ENCODE measurements at places on chromosomes 3 and 15.

DNA sequence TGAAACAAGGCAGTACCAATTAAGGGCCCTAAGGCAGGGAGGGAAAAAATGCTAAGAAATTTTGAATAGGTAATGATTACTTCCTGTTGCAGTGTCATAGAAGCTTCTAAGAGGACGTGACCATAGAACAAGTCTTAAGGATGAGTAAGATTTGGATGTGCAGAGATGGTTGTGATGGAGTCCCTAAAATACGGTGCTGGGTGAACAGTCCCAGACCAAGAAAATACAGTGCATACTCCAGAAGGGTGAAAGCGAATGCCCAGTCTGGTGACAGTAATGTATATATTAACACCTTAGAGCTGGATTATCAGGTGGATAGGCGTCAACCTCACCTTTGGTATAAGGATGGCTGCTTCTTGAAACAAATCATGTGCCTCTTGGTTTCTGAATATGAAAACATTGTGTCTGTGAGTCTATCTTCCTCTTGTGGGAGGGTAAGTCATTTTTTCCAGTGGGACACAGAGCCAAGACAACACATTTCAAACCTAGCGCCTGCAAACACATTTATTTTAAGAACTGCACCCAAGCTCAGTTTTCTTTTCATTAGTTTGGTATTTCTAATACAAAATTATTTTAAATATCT is 101.2 kb upstream of the TP63 start:
- DNase-seq = no peak

- DNase-seq = no peak
Measured at GRCh38 chr15:99474909-99475753, 90.7 kb upstream of the MEF2A start.

DNA sequence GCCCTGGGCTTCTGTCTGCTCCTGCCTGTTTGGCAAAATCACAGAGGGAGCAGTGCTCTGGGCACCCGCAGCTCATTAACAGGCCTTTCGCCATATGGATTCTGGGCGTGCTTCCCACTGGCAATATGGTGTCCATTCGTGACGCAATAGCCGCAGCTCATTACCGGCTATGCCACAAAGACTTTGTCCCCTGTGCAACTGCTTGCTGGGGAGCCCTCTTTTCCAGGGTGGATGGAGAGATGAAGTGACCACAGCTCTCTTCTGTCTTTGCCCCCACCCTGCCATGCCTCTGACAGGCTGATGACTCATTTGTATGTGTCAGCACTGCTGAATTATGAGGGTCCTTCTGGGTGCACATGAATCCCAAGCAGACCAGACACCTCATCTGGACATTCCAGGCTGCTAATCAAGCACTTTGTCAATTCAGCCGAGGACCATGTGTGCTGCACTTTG is 214.3 kb upstream of the FEZF2 start:
- no peak for DNase-seq

- DNase-seq = peak; percentile 50
Measured at GRCh38 chr3:15753056-15753710, 44.6 kb downstream of the ANKRD28 start.

DNA sequence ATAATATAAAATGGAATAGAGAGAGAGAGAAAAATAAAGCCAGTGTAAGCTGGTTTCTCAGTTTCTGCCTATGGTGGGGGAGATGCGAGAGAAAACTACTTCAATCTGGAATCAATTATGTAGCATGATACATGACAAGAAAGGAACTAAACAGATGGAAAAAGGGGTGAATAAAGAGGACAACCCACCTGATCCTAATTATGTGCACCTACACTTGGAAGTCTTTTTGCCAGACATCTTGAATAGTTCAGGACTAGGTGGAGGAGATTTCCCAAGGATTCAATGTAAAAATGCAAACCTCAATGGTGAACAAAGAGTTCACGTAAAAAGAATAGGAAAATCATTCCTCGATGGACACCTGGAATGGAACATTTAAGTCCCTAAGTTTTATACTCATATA is 524.4 kb upstream of the RGMA start:
- DNase-seq = no peak

- DNase-seq = no peak
Measured at GRCh38 chr15:78987556-78988360, 42.9 kb upstream of the CTSH start.

DNA sequence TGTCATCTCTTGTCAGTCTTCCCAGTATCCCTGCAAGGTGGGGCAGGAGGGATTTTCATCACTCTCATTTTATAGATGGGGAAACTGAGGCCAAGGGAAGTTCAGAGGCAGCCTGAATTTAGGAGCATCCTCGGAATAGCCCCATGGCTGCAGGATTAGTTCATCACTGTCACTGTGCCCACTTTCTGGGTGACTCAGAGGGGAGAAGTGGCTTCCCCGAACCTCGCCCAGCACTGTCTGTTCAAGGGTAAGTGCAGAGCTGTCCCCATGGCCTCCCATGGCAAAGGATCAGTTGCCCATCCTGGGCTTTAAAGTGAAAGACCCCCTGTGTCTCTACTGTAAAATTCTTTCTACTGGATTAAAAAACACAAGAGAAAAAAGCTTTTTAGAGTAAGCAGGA is 60.0 kb upstream of the SEC13 start:
- DNase-seq = no peak

DNA sequence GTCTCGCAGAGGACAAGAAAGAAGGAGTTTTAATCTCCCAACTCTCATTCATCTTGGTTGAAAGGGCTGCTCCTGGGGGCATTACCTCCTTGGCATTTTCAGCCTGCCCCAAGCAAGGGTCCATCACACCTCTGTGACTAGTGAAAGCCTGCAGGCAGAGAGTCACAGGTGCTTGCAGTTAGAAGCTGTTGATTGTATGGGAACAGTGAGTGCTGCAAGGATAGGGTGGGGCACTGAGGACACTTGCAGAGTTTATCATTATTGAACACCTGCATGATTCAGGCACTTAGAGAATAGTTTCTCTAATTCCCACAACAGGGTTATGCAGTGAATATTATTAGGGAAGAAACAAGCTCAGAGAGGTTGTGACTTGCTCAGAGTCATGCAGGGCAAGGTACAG is 41.7 kb upstream of the IGF2BP2 start:
- DNase-seq = peak; percentile 15

DNA sequence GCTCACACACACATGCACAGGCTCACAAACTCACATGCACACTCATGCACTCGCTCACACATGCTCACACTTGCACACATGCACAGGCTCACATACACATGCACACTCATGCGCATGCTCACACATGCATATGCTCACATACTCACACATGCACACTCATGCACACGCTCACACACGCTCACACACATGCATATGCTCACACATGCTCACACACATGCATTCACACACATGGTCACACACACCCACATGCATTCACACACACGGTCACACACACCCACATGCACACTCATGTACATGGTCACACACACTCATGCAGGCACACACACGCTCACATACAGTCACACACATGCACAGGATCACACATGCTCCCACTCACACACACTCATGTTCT is 132.8 kb upstream of the SMAD3 start:
- DNase-seq = no peak
